ENCODE measurements at places on chromosomes 6 and 20.

- no peak for ATAC-seq
Measured at GRCh38 chr20:58040447-58041290, 187.8 kb downstream of the ANKRD60 start.

GRCh38 chr6:70394518-70395300, 18.6 kb upstream of the FAM135A start:
- no peak for ATAC-seq

- ATAC-seq: peak; percentile 25
Measured at GRCh38 chr20:60586269-60587050, 628.2 kb downstream of the CDH26 start.

DNA sequence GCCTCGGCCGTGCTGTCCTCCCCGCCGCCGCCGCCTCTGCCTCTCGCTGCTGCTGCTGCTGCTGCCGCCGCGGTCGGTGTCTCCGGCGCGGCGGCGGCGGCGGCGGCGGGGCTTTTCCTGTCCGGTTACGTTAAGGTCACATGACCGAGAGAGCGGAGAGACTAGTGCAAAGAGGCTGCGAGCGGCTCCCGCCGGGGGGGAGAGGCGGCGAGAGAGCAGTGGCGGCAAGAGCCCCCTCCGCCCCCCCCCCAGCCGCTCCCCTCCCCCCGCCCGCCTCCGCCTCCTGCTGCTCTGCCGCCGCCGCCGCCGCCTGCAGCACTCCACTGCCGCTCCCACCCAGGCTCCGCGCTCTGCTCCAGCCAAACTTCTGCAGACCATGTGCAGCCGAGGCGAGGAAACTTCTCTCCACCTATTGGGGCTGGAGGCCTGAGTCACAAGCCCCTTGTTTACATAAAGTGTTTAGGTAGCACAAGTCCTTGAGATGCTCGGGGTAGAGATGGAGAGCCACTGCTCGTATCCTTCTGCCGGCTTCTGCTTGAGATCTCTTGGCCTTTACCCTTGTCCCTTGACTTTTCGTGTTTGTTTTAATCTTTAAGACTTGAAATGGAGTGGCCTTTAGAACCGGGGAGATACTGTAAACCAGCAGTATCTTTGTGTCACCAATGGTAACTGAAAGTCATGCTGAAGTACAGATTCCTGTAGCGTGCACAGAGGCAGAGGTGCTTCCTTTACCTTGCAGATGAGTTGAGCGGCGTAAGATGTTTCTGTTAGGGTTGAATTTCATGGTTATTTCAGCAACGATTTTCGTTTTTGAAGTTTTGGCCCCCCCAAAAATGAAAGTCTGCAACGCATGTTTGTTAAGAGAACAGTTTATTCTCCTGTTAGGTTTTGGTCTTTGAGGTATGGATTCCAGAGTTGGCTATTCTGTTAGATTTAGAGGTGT, at the start of gene ZBTB2:
Gene ZBTB2 (minus strand): TSS at position 89 of the 943 bp plus-strand sequence. CDS start 17,922 bp downstream, outside the sequence.
- peak; percentile 9 for ATAC-seq

DNA sequence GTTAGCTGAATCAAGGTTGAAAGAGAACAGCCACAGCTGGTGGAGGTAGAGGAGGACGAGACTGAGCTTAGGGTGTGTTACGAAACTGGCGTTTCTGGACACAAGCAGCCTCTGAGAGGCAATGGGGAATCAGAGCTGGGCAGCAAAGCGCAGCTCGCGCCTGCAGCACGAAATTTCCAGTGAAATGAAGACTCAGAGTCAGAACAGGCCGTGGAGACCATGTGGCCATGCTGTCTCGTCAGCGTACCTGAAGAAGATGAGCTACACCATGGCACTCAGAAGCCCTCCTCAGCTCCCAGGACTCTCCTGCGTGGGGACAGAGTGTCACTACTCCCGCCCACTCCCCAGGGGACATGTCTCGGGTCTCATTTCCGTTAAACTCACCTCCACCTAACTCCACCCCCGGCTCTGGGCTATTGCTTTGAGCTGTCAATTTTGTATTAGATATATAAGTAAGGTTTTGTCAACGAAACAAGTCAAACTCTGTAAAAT, 256.9 kb downstream of the ERMARD start:
- no peak for ATAC-seq

DNA sequence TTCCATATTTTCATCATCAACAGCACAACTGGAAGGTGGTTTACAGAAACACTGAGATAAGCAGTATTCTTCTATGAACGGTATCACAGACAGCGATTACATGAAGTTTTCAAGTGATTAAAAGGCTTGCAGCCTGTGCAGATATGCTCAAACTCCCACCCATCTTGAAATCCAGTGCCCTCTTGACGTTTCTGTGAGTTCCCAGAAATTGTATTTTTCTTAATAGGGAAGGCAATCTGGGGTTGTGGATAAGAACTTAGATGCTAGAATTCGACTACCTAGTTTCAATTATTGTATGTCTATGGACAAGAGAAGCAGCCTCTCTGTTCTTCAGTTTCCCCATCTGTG, 290.3 kb downstream of the ZNF217 start:
- no peak for ATAC-seq

DNA sequence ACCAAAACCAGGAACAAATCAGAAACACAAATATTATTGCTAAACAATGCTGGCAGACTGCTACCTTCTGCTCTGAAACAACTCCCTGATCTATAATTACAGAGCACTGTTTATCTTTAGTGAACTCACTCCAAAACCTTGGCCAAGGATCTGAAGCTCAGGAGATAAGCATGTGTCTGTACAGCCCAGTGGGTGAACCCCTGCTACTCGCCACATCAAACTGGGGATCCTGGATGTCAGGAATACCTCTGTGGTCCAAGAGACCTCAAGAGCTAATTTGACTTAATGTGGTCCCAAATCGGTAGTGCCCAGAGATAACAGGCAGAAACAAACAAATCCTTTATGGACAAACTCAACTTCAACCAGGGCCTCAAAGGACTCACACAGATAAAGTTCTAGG, 381.8 kb downstream of the KIF16B start:
- no peak for ATAC-seq

DNA sequence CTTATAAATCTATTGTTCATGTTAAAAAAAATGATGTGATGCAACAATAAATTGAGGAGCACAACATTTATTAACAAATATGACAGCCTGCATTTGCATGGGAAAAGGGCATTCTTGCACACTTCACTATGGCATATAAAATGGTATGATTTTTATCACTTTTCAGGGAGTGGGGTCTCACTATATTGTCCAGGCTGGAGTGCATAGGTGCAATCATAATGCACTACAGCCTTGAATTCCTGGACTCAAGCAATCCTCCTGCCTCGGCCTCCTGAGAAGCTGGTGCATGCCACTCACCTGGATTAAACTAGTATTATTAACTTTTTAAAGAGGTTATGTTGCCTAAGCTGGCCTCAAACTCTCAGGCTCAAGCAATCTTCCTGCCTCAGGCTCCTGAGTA, 11.4 kb downstream of the NUP43 start:
- ATAC-seq: no peak

DNA sequence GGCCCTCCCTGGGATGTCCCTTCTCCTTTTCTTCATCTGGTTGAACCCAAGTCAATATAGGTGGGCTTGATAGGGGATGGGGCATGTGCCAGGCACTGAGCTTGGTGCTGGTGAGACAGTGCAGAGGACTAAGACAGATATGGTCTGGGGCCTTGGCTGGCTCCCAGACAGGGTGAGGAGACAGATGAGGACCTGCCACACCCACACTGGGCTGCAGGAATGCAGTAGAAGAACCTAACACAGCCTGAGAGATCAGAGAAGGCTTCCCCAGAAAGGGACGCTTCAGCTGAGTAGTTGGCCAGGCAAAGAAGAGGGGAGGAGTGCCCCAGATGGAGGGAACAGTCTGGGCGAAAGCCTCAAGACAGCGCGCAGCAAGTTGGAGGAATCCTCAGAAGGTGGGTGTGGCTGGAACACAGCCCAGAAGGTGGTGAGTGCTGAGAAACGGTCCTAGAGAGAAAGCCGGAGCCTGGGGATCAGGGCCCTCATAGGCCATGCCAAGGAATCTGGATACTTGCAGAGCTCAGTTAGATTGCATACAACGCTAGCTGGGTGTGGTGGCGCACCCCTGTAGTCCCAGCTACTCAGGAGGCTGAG, 26.4 kb downstream of the CD40 start:
- no peak for ATAC-seq

- ATAC-seq: no peak
Measured at GRCh38 chr6:157253699-157254098, 69.6 kb downstream of the TMEM242 start.

DNA sequence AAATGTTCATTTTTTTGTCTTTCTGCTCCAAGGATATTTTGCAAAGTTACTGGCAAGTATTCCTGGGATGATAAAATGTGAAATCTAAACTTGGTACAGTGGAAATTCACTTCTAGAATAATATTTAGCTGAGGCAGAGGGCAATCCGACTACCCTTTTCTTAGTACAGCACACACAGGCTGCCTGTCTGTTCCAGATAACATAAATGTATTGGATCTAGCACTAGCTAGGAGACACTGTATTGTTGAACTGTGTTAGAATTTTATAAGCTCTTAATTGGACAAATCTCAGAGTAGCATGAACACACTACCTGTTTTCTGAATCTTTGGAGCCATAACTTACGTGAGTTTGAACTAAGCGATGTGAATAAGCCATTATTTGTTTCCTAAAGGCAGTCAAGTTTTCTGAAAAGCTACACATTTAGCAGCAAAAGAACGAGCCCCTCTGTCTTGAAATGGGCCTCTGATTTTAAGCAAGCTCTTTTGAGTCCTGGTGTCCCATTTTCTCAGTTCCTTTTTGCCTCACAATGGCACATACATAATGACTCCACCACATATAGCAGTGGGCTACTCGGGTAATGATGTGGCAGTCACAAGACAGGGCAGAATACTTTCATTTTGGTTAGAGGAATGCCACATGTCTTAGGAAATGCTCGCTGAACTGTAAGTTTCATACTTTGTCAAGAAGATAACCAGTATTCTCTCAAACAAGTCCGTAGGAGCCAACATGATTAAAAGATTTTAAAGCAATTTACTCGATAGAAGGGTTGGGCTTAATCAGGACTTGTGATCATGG, 116.5 kb upstream of the ESR1 start:
- peak; percentile 72 for ATAC-seq

DNA sequence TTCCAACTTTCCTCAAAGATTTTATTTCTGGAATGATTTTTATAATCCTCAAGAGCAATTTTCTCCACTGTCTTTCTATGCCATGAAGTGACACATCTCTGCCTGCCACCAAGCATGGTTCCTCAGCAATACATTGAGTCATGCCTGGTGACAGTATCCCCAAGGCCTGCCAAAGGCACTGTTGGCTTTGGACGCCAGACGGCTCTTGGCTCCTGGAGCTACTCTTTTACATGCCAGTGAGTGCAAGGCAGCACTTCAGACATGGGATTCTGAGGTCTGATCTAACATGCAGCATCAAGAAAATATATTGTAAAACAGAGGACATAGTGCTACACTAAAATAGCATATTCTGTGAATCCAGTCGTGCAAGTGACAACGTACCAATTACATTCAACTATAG, 20.1 kb upstream of the PLEKHG1 start:
- no peak for ATAC-seq

DNA sequence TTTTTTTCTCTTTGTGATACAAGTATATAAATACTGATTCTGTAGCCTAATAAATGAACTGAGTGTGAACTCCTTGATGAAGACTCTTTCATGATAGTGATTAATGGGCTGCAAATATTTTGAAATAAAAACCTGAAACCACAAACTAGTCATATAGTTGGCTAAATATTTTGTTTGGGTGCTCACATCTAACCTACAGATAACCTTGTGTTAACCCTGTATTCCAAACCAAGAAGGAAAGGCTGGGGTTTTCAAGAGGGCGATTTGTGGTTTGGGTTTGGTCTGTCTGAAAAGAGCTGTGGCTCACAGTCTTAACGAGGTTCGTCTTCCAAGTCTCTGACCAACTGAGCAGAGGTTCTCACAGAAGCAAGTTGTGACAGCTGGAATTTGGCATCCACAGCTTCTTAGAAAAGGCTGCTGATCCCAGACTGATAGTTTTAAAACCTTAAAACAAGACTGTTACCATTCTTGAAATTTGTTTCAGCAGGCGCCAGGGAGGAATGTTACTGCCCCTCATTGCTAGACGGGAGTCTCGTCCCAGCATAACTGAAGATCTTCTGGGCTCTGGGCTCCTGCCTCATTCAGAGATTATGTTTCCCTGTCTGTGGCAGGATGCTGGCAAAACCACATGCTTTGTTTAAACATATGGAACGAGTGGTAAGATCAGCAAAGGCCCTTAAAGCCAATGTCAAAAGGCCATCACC, 736.4 kb upstream of the MARCKS start:
- ATAC-seq: no peak

GRCh38 chr6:89525786-89526562, 93.0 kb downstream of the ANKRD6 start:
- no peak for ATAC-seq

All from gastroesophageal sphincter (tissue), 4 donors.